ENCODE measurements at places on chromosomes 2 and 18.

DNA sequence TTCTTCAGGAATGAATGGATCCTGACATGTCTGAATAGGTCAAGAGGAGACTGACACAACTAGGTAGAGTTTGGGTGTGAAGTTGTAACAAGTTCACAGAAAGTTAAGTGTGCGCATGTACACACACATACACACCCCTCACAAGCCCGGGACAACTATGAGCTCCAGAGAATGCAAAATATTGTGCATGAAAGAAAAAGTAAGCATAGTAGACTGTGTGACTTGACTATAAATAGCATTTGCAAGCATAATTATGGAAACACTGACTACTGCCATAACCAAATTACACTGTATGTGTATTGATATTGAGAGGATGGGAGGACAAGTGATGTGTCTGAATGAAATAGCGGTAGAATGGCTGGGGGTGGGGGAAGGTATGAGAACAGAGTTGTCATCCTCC is 157.1 kb upstream of the NCK2 start:
- DNase-seq = no peak

DNA sequence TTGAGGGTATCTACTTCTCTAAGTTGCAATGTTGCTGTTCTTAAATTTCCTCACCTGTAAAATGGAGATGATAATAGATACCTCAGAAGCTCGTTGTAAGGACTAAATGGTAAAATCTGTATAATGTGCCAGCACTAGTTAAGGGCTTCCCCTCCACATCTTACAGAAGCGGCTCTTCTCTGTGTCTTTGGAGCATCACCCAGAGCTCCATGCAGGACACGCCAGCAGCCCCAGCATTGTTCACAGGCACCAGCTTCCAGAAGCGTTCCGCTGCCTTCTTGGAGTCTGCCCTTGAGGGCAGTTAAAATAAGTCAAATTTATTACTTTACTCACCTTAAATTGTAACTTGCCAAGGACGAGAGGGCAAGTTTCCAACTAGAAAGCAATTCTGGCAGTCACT is 5.8 kb downstream of the DCDC2C start:
- DNase-seq = no peak

DNA sequence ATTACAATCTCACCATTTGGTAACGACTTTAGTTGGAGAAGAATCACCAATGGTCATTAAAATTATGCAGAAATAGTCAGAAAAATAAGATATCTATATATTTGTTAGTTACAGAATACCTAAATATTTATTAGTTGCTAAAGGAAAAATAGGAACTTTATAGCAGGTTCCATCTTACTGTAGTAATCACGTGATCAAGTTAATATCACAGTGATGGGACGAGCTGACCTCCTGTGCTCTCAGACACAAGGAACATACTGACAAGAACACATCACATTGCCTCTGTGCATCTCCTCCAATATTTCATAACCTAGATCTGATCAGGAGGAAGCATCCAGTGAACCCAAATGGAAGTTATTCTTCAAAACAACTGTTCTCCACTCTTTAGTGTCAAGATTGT is 215.3 kb downstream of the GALR1 start:
- DNase-seq = no peak

GRCh38 chr2:136225950-136226835 is 108.2 kb upstream of the CXCR4 start:
- DNase-seq = no peak

- no peak for DNase-seq
These were observed 37.3 kb downstream of the ADAM23 start for GRCh38 chr2:206480620-206481019.

- peak; percentile 51 for DNase-seq
These were observed 13.6 kb upstream of the LIPG start for GRCh38 chr18:49548229-49548636.

- peak; percentile 29 for DNase-seq
These were observed 142.6 kb downstream of the MEIS1 start for GRCh38 chr2:66577321-66578053.

DNA sequence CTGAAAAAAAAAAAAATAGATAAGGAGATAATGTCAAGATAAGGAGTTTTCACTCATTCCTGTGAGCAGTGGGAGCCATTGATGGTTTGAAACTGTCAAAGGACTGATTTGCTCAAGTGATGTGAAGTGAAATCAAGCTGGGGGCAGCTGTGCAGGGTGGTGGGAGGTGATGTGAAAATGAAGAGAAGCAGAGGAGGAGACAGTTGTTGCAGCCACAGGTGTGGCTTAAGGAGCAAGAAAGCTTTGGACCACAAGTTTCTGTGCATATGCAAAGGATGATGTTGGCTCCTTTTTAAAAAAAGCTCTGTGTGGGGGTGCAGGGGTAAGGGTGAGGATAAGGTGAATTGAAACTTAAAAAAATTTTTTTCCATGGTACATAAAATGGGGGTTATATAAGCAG is 8.3 kb downstream of the EFR3B start:
- DNase-seq = no peak
